ENCODE measurements at places on chromosomes 5 and 9.

DNA sequence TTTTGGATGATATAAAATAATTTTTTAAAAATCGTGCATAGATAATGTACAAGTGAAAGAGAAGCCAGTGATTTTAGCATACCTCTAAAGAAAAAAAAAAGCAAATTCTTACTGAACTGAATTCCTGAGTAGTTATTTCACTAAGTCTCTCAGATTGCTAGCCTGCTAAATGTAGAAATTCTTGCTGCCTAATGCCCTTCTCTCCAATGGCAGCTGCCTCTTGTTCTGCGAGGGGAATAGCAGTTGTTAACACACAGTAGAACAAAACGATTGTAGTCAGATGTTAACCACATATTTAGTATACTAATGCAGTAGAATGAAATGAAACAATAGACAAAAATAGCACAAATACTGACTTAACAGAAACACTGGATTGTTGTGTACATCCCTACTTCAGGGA is 26.8 kb downstream of the SMAD5 start:
- DNase-seq = no peak

- DNase-seq = no peak
Measured at GRCh38 chr5:173441053-173441628, 112.9 kb upstream of the STC2 start.

DNA sequence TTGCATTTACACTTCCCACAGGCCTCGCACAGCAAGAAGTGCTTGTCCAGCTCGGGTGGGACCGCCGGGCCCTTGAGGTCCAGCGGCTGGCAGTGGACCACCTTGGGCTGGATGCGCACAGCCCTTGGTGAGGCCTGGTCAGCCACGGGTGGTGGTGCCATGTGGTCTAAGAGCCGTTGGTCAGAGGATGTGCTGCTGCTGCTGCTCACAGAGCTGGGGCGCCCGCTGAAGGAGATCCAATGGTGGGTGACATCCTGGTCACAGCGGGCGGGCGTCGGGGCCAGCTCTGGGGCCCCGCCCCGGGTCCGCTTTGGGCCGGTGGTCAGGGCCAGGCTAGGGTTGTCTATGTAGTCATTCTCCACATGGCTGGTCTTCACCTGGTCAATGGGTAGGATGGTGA is 10.2 kb downstream of the SPRY4 start:
- no peak for DNase-seq

DNA sequence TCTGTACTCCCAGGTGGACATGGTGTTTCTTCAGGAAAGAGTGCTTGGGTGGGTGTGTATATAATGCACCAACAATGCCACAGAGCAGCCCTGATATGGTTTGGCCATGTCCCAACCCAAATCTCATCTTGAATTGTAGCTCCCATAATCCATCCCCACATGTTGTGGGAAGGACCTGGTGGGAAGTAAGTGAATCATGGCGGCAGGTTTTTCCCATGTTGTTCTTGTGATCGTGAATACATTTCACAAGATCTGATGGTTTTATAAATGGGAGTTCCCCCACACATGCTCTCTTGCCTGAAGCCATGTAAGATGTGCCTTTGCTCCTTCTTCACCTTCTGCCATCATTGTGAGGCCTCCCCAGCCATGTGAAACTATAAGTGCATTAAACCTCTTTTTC is 158.5 kb downstream of the NR3C1 start:
- no peak for DNase-seq

DNA sequence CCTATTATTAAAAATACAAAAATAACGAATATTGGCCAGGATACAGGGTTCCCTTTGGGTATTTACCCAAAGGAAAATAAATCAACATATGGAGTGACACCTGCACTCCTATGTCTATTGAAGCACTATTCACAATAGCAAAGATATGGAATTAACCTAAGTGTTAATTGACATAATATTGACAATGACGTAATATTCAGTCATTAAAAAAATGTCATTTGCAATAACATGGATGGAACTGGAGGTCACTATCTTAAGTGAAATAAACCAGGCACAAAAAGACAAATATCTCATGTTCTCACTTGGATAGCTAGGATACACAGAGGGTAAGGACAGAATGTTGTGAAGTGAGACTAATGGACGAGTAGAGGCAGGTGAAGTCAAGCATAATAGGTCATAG is 326.3 kb upstream of the PTGER4 start:
- DNase-seq = no peak

- no peak for DNase-seq
Measured at GRCh38 chr9:127918183-127919107, 1.6 kb upstream of the ST6GALNAC4 start.

- no peak for DNase-seq
Measured at GRCh38 chr5:148685520-148686134, 31.3 kb upstream of the HTR4 start.

- DNase-seq = no peak
Measured at GRCh38 chr5:138258704-138259292, 15.6 kb downstream of the GFRA3 start.

GRCh38 chr5:41772785-41773442 is 97.3 kb downstream of the OXCT1 start:
- no peak for DNase-seq

DNA sequence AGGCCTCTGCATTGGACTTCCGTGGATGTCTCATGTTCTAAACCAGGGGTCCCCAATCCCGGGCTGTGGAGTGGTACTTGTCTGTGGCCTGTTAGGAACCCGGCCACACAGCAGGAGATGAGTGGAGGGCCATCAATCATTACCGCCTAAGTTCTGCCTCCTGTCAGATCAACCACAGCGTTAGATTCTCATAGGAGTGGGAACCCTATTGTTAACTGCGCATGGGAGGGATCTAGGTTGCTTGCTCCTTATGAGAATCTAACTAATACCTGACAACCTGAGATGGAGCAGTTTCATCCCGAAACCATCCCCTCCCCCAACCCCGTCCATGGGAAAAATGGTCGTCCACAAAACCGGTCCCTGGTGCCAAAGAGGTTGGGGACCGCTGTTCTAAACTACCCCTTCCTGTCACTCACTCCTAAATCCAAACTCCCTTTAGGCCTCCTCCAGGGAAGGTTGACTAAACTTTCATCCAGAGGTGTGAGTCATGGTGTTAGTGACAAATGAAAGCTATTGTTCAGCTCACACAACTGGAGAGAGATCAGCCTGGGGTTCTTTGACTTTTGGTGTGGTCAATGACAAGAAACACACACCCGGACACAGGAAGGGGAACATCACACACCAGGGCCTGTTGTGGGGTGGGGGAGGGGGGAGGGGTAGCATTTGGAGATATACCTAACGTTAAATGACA is 9.5 kb downstream of the KCNV2 start:
- DNase-seq = no peak
